SJSA1 (cell line): ENCODE measurements at places on chromosomes 3 and 15. TPM values are rescaled to one million over a fixed set of nuclear protein-coding genes. Genes with fewer than 3 reads are reported as not detected.
A peak's percentile ranks its signal among the peaks of the same experiment; 100 is the strongest.

GRCh38 chr3:9408546-9408945, 11.1 kb downstream of the SETD5 start:
- DNase-seq = no peak

DNA sequence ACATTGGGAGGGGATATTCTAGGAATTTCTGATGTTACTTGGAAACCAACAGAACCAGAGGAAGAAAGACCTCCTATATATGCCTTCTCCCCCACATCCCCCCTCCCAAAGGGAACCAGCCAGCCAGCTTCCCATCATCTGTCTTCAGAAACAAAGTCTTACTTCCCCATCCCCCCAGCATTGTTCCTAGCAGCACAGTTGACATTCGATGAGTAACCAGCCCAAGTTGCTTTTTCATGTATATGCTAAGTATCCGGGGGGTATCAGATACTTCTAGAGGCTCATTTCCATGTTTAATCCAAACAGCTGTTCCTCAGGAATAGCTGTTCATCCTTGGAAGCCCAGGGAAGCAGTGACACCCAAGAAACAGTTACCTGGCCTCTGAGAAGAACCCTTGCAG, 16.0 kb downstream of the RMDN3 start:
- DNase-seq = no peak

DNA sequence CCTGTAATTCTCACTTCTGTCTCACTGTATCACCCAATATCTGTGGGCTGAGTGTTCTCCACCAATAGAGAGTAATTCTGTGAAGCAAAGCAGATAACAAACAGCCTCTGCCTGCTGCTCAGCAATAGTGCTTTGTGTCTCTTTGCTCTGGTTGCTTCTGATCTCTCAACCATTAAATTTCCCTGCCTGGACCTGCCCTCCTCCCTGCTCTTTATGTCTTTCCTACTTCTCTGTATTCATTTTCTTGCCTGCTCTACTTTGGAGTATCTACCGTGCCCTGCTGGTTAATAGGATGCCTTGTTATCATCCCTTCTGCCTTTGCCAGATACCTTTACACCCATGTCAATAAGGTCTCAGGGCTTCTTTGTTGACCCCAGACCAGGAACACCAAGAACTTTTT, 102.9 kb upstream of the CGNL1 start:
- no peak for DNase-seq

DNA sequence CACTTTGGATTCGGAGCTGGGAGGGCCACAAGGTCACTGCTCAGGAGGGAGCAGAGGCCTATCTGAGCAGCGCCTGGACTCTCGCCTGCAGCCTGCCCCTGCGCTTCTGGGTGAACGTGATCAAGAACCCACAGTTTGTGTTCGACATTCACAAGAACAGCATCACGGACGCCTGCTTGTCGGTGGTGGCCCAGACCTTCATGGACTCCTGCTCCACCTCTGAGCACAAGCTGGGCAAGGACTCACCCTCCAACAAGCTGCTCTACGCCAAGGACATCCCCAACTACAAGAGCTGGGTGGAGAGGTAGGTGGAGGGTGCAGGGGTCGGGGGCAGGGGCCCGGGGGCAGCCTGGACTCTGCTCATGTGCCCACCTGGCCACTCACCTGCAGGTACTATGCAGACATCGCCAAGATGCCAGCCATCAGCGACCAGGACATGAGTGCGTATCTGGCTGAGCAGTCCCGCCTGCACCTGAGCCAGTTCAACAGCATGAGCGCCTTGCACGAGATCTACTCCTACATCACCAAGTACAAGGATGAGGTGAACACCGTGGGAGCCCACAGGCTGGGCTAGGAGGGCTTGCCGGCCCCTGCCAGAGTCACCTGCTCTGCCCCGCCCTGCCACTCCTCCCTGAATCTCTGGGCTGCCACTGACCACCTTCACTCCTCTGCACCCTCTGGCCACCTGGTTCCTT, 49.5 kb downstream of the PLXNA1 start:
- DNase-seq = no peak

- no peak for DNase-seq
Observed at GRCh38 chr15:100476805-100477204, 51.9 kb downstream of the CERS3 start.

DNA sequence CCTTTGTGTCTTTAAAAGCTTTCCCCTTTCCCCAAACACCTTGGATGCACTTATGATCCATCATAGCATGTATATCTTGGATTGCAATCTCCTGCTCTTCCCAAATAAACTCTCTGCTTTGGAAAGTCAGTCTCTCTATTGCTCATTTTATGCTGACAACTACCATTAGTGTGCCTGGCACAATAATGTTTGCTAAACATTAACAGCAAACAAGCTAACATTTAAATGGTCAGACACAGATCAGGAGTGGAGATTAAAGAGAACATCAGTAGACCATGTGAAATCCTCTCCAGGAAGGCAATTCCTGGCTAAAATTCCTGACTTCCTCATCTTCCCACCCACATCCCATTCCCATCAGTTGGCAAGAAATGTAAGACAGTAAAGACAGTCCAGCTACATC, 44.3 kb upstream of the EIF1B start:
- DNase-seq = no peak

DNA sequence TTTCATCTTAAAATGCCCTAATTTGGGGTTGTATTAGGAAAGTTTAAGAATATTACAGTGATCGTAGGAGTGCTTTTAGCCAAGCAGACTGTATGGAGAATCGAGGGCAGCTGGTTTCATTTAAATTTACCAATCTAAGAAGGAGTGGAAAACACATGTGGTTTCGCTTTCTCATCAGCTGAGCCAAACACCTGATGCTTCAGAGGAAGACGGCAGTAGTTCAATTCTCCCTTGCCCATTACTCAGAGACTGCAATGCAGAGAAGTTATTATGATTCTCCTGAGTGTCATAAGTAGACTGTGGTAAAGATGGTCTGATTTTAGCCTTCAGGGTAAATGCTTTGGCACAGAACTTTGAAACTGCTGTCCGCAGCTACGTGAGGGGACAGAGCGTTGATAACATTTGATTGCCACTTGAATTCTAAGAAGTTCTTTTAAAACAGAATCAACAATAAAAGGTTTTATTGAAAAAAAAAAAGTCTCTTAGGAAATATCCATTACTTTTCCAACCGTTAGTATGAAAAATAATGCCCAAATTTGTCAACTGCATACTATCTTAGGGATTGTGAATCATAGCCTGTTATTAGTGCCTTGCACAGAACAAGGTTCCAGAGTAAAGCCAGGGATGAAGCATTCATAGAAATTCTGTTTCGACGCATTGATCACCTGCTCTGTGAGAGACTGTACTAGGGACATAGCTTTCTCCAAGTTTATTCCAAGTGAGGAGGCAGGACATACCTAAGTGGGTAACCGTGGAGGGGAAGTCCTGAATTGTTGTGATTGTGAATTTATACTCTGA, 25.6 kb downstream of the LYSMD4 start:
- DNase-seq = no peak

DNA sequence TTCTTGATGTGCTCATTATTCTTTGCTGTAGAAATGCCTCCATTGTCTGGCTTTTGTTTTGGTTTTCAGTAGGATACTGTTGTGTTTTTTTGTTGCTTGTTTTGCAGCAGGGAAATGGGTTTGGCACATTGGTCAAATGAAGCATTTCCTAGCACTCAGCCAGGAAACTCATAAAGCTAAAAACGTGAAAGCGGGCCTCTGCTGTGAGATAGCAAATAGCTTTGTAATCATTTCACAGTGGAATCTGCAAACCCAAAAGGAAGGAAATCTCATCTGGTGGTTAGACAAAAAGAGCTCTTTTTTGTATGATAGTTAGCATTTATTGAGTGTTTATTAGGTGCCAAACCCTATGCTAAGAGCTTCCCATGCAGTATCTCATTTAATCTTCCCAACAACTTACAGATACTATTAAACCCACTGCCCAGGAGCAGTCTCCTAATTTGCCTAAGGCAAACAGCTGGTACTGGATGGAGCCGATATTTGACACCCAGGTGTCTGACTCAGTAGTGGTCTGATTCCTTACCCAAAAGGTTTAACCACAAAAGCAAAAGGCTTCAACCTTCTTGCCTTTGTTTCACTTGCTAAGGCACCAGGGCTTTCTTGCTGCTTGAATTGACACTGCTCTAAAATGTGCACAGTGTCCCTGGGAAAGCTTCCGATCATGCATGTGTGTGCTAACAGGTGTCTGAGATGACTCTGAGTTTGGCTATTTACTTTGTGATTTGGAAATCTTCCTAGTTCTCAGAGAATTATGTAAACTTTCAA, 527.9 kb upstream of the MDFIC2 start:
- no peak for DNase-seq

DNA sequence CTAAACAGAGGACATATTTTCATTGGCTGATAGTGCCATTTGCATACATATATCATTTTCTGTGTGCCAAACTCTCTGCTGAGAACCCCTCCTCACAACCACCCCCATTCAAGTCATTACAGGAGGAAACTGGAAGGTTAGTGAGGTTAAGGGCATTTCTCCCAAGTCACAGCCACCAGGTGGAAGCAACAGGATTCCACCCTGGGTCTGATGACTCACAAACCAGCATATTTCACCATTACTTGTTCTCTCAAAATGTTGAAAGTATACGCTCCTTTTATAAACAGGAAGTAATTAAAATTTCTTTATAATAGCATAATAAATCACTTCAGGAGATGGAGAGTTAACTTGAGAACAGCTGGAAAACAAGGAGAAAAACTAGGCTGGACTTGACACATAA, 398.6 kb upstream of the WNT5A start:
- DNase-seq = peak; percentile 52

GRCh38 chr3:129312671-129313414, 34.2 kb downstream of the HMCES start:
- DNase-seq = peak; percentile 35

DNA sequence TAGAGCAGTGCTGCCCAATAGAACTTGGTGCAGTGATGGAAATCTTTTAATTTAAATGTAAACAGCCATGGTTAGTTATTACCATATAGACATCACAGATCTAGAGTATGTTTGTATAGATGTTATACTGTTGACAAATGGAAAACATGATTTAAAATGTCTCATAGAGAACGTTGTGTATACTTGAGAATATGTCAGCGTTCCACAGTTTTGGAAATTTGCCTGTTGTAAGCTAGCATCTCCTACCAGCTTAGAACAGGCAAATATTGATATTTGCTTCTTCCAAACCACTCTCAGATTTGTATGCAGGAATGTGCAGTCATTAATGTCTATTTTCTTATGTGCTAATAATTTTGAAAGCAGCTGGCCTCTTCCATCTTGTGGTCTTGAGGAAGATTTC, 8.4 kb upstream of the LXN start:
- DNase-seq = no peak

DNA sequence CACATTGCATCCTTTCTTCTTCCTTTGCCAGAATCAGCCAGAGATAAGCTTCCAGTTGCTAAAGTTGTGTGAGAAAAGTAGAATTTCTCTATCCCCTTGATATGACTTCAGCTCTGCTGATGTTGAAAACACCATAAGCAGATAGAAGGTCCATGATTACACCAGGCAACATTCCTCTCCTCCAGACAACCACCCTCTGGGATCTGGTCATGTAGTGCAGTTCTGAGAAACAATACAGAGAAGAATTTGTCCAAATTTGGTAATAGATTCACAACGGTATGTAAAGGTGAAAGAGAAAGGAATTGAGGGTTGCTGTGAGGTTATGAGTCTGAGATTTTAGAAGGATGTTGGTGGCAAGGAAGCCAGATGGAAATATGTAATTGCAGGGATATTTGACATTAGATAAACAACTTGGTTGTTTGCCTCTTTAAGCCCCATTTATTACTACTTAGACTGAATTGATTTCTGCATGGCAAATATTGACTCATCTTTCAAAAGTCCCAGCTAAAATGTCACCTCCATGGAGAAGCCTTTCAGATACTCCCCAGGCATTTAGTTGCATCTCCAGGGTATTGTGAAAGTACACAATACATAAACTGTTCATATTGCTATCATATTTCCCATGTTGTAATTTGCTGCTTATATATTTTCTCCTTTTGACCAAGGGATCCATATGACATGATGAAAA, 134.9 kb downstream of the GAP43 start:
- DNase-seq = no peak

- DNase-seq = no peak
Observed at GRCh38 chr3:125300416-125300815, 74.7 kb downstream of the ZNF148 start.

- DNase-seq = no peak
Observed at GRCh38 chr15:85558848-85559247, 178.4 kb downstream of the AKAP13 start.

GRCh38 chr15:27235681-27236080, 264.7 kb downstream of the GABRG3 start:
- DNase-seq = no peak

- no peak for DNase-seq
Observed at GRCh38 chr3:102577082-102577789, 142.4 kb downstream of the ZPLD1 start.

- DNase-seq = no peak
Observed at GRCh38 chr3:13020159-13020750, 53.0 kb downstream of the IQSEC1 start.

DNA sequence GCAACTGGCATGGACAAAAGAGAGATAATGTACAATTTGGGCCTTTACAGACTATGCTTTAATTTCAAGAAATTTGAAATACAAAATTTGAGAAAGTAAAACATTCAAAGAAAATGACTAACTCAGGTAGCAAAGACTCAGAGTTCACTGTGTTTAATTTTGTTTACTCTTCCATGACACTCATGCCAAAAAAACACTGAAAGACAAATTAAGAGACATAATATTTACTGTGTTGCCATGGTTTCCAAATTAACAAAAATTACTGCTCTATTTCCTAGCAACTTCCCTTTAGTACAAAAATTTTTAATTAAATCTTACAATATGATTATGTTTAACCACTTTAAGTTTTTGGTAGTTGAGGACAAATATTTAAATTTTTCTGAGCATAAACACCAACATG, 29.6 kb downstream of the LRRFIP2 start:
- DNase-seq = no peak

GRCh38 chr3:30578986-30579579, 27.3 kb upstream of the TGFBR2 start:
- DNase-seq = no peak

GRCh38 chr3:65604863-65605526, 433.7 kb downstream of the MAGI1 start:
- DNase-seq = peak; percentile 7

DNA sequence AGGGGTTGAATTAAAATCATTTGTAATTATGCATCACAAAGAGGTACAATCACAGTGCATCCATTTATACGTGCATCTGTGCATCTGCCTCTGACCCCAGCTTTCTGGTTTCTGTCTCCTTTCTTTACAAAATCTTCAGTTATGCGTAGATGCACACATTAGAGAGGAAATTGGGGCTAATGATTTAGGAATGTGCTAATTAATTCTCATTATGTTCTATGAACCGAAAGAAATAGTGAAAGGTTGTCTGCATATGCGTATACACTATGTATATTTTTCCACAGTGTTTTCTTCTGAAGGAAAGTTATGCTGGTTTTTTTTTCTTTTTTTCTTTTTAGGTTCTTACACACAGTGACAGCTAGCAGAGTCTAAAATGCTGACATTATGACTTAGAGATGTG, 71.6 kb downstream of the SAMMSON start:
- no peak for DNase-seq

The ADGRG7 gene
- total RNA-seq = not detected in 2 replicates

The GPR62 gene
- not detected in 2 replicates for total RNA-seq

The LMCD1 gene
- 6.0 and 15.6 TPM in 2 replicates for total RNA-seq

The IL12A gene
- 0.09 and 5.5 TPM in 2 replicates for total RNA-seq

The SERPINI1 gene
- 0.19 and 0.34 TPM in 2 replicates for total RNA-seq

The FES gene
- total RNA-seq = 0.16 TPM in 1 of 2 replicates, not detected in the other

The SYNPR gene
- total RNA-seq = not detected in 2 replicates
